Left ventricle myocardium superior (tissue), 1 donor: ENCODE measurements at places on chromosomes 2 and 18.
A peak's percentile ranks its signal among the peaks of the same experiment; 100 is the strongest.

- no peak for DNase-seq
Measured at GRCh38 chr18:48179001-48179400, 230.2 kb downstream of the ZBTB7C start.

DNA sequence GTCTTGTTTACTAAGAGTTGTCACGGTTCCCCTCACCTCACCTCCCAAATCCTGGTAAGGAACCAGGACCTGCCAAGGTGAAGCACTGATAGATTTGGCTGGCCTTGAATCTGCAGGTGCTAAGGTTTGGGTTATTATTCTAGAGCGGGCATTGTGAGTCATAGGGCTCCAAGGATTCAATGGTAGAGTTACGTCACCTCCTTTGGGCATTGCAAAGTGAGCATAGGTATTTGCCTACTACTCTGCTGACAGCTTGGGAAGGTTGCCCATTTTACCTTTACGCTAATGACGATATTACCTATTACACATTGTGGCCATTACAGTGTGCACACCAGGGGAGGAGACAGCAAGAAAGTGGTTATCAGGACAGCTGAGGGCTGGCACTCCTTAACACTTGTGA, 59.3 kb downstream of the SETBP1 start:
- DNase-seq: no peak

DNA sequence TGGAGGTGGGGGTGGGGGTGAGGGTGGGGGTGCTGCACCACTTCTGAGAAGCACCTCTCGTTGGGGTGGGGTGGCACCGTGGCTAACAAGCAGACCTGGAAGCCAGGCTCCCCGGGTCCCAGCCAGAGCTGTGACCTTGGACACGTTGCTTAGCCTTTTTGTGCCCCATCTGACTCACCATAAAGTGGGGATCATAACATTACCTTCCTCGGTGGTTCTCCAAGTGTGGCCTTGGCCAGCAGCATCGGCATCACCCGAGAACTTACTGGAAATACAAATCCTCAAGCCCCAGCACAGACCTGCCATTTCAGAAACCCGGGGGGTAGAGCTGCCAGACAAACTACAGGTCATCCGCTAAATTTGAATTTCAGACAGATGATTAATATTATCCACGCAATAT, 58.7 kb upstream of the SLC66A3 start:
- no peak for DNase-seq

- peak; percentile 69 for DNase-seq
Measured at GRCh38 chr2:30984148-30984547, 154.1 kb downstream of the GALNT14 start.

- peak; percentile 55 for DNase-seq
Measured at GRCh38 chr2:101524806-101525430, 50.0 kb upstream of the RFX8 start.

DNA sequence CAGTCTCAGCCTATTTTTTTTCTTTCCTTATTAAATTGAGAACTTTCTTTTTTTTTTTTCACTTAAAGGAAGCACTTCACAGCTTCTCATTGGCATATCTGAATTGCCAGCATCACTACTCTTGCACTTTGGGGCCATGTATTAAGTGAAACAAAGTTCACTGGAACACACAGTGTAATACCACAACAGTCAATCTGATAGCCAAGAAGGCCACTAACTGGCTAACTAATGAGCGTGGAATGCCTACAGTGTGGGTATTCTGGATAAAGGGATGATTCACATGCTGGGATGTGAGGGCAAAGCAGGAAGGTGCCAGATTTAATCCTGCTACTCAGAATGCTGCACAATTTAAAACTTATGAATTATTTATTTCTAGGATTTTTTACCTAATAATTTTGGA, 11.7 kb upstream of the C18orf63 start:
- DNase-seq: no peak

GRCh38 chr18:40670668-40671375, 1284.2 kb upstream of the PIK3C3 start:
- DNase-seq: no peak

GRCh38 chr18:25278394-25278793, 73.6 kb downstream of the ZNF521 start:
- DNase-seq: no peak

- DNase-seq: no peak
Measured at GRCh38 chr2:30693821-30694281, 113.4 kb downstream of the CAPN13 start.

DNA sequence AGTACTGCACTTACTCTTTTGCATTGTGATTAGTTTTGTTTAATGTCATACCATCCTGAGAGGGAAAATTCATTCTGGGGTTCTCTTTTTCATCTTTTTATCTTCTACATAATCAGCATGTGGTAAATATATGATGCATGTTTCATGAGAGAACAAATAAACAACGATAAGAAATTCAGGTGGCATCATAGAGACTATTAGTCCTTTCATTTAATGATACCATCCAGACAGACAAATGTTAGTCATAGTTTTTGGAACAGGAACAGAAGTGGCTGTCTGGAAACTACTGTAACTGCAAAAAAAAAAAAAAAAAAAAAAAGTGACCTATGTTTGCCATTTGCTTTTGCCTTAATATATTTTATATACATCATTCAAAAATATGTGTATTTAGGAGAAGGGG, 761.0 kb downstream of the EPHA4 start:
- DNase-seq: no peak

- DNase-seq: no peak
Measured at GRCh38 chr2:39359453-39360038, 77.5 kb downstream of the MAP4K3 start.

- no peak for DNase-seq
Measured at GRCh38 chr2:39636306-39636705, 29.4 kb upstream of the TMEM178A start.

- DNase-seq: no peak
Measured at GRCh38 chr2:48572816-48573215, 42.9 kb downstream of the STON1 start.

GRCh38 chr2:46818819-46819218, 96.8 kb downstream of the MCFD2 start:
- no peak for DNase-seq

- no peak for DNase-seq
Measured at GRCh38 chr2:7003895-7004294, 86.7 kb downstream of the RNF144A start.

- no peak for DNase-seq
Measured at GRCh38 chr2:139055202-139055601, 275.0 kb upstream of the NXPH2 start.

DNA sequence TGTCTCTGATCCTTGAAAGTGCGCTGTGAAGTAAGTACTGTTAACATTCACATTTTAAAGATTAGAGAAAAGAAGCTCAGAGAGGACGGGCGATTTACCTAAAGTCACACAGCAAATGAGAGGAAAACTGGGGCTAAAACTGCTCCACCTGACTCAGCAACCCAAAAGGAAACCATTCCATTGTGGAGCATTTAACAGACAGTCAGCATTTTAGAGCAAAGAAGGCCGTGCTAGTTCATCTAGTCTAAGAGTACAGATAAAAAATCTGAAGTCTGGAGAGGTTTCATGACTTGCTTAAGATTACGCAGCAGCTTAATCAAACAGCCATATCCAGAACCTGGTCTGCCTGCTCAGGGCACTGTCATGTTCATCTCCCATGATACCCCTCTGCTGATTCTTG, 19.9 kb upstream of the KCNF1 start:
- no peak for DNase-seq

- DNase-seq: no peak
Measured at GRCh38 chr2:189543367-189543766, 37.2 kb downstream of the SLC40A1 start.

DNA sequence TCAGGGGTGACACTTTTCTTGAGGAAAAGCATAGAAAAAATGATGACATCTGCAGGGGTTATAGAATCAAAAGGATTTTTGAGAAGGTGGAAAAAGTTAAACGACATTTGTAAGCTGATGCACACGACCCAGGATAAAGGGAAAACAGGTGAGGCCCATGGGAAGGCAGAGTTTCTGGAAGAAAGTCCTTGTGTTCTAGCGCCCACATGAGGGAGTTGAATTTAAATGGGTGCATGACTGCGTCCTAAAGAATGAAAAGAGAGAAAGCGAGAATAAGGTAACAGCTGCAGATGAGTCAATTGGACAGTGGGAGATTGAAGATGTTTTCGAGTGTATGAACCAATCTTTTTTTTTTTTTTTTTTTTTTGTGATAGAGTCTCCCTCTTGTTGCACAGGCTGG, 158.1 kb downstream of the GALR1 start:
- no peak for DNase-seq

DNA sequence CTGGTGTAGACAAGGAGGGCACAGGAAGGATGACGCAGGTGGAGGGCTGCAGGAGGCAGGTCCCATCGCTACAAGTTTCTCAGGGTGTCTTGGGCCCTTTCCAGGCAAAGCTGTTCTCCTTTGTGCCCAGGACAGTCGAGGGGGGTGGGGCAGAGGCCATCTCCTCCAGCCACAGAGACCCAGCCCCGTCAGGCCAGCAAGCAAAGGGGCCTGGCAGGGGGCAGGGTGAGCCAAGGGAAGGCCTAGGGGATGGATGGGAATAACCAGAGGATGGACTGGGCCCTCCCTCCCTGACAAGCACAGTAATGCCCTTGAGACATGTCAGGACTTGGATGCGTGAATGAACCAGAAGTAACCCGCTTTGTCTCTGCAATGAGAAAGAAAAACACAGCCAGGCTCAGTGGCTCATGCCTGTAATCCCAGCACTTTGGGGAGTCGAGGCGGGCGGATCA, 6.3 kb downstream of the TCF23 start:
- DNase-seq: no peak

- DNase-seq: no peak
Measured at GRCh38 chr2:60560734-60561644, 7.5 kb upstream of the BCL11A start.

DNA sequence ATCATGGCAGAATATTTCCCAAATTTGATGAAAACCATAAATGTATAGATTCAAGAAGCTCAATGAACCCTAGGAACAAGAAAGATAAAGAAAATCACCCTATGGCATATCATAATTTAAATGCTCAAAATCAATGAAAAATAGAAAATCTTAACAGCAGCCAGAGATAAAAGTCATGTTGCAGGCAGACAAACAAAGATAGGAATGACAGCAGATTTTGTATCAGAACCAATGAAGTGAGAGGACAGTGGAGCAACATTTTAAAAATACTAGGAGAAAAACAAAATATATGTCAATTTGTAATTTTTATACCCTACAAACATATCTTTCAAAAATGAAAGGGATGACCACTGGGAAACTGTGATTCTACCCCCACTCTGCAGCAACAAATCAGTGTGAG, 203.3 kb downstream of the PIEZO2 start:
- DNase-seq: no peak

GRCh38 chr2:54944724-54945326, 105.4 kb downstream of the RTN4 start:
- DNase-seq: no peak

GRCh38 chr18:42274488-42275137, 319.6 kb downstream of the PIK3C3 start:
- no peak for DNase-seq

GRCh38 chr2:38262069-38262871, 114.8 kb downstream of the ATL2 start:
- no peak for DNase-seq

DNA sequence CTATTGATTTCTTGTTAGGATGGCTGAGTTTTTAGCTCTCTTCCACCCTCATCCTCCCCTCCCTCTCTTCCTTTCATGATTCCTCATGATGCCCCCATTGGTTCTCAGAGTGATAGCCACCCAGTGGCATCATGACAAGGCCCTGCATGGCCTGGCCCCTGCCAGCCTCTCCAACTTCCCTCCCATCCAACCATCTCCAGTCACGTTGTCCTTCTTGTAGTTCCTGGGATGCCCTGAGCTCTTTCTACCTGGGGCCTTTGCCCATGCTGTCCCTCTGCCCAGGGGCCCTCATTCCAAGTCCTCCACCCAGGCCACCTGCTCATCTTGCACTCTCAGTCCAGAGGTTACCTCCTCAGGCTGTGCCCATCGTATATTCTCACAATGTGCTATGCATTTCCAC, 247.5 kb downstream of the TFCP2L1 start:
- no peak for DNase-seq
